ENCODE measurements at places on chromosomes 3 and 15. TPM values are rescaled to one million over a fixed set of nuclear protein-coding genes. Genes with fewer than 3 reads are reported as not detected.

HYKK gene
- total RNA-seq: 6.1 TPM

TLR9 gene
- total RNA-seq: 0.09 TPM

FOXB1 gene
- total RNA-seq: not detected

MOBP gene
- total RNA-seq: not detected

TM4SF18 gene
- total RNA-seq: 31.8 TPM

GTF2E1 gene
- total RNA-seq: 15.4 TPM

GRM7 gene
- total RNA-seq: not detected

RBP2 gene
- not detected for total RNA-seq

COLQ gene
- 0.24 TPM for total RNA-seq

BCHE gene
- 0.79 TPM for total RNA-seq

CNTN3 gene
- total RNA-seq: not detected

RTP3 gene
- not detected for total RNA-seq

SPSB4 gene
- total RNA-seq: 0.14 TPM

CTXN2 gene
- total RNA-seq: not detected

GOLGA8J gene
- 0.10 TPM for total RNA-seq

NRROS gene
- total RNA-seq: not detected

RLBP1 gene
- total RNA-seq: not detected

UBE2Q2 gene
- total RNA-seq: 44.9 TPM

PARP9 gene
- 5.2 TPM for total RNA-seq

HGD gene
- total RNA-seq: 24.4 TPM

CORO2B gene
- total RNA-seq: 3.0 TPM

TMC3 gene
- not detected for total RNA-seq

PRR23E gene
- not detected for total RNA-seq

MYRIP gene
- total RNA-seq: not detected

GNAT1 gene
- total RNA-seq: not detected

ERC2 gene
- not detected for total RNA-seq

LRIG1 gene
- total RNA-seq: 4.5 TPM

Data from A549 treated with GW870086 at 1 μM for 4 hours (cell line).